Sigmoid colon (tissue), 7 donors: ENCODE measurements at places on chromosomes 12 and 14. TPM values are rescaled to one million over a fixed set of nuclear protein-coding genes. Genes with fewer than 3 reads are reported as not detected.
A peak's percentile ranks its signal among the peaks of the same experiment; 100 is the strongest.

- peaks cover 18% of the 10 kb centered on the region for H3K27me3 ChIP-seq
- H3K4me1 ChIP-seq = no peaks in the 10 kb centered on the region
- H3K27ac ChIP-seq = no peak within 1 kb of the TSS
- H3K36me3 ChIP-seq = no peaks in the 10 kb centered on the region
Observed at GRCh38 chr14:77498120-77498979, at the start of gene ISM2. TSS of gene ISM2 (minus strand) at chr14:77498816. CDS start at chr14:77498793, 23 bp downstream.

TAS2R7 gene
- not detected for polyA plus RNA-seq

- no peaks in the 10 kb centered on the region for H3K4me1 ChIP-seq
- no peak overlapping the region for H3K4me3 ChIP-seq
- DNase-seq = no peak
- no peaks in the 10 kb centered on the region for H3K27me3 ChIP-seq
- H3K27ac ChIP-seq = no peak overlapping the region
Observed at GRCh38 chr12:79082595-79082994, 218.0 kb downstream of the SYT1 start.

PTCSC3 gene
- polyA plus RNA-seq = not detected

GALNT6 gene
- polyA plus RNA-seq = 3.7 TPM

- no peak overlapping the region for H3K4me3 ChIP-seq
- no peak overlapping the region for H3K27ac ChIP-seq
- peaks cover 35% of the 10 kb centered on the region for H3K36me3 ChIP-seq
Observed at GRCh38 chr12:9108504-9109212, 7.1 kb downstream of the A2M start.

DNA sequence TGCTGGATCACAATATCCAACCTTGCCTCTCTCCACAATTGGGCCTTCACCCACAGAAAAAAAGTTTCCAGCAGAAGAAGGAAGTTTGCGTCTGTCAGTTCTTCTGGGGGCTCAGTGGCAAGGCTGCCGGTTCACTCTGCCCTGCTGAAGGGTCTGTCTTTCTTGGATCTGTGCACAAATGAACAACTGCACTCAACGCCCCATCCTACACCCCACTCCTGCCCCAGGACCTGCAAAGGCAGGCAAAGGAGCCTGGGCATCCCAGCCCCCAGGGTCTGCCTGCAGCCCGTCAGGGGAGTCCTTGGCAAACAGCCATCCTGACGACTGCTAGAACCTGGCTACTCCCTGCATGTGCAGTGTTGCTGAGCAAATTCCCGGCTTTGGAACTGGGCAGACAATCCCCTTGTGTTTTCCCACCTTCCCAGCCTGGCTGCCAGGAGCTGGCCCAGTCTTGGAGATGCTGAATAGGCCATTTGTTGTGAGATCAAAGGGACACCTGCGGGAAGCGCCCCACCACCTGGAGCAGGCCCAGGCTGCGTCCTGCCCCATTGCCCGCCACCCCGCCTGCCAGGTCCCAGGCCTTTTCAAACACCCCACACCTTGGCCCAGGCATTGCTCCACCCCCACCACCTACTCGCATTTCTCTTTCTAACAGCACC, 311.9 kb downstream of the BCL11B start:
- no peaks in the 10 kb centered on the region for H3K36me3 ChIP-seq
- H3K27ac ChIP-seq = no peak overlapping the region
- H3K4me3 ChIP-seq = no peak overlapping the region

GRCh38 chr12:5073853-5074252, 30.2 kb downstream of the KCNA5 start:
- no peak overlapping the region for H3K4me3 ChIP-seq
- H3K4me1 ChIP-seq = no peaks in the 10 kb centered on the region
- H3K36me3 ChIP-seq = no peaks in the 10 kb centered on the region
- no peaks in the 10 kb centered on the region for H3K27me3 ChIP-seq
- no peak overlapping the region for H3K27ac ChIP-seq

DNA sequence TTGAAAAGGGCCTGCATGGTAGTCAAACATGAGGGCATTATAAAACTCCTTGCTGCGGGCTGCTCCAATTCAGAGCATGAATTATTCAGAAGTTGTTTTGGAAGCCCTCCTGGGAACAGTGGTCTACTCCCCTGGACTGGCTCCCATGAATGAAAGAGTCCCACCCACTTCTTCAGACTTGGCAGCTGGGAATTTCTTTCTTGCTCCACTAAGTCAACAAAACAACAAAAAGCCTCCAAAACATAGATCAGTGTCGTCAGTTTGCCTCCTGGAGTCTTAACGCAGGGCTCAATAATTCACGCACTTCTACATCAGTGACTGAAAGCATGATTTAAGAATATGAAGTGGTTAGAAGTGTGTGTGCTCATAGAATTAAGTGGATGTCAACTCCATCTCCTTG, 37.9 kb downstream of the AKAP6 start:
- H3K27me3 ChIP-seq = no peaks in the 10 kb centered on the region
- no peaks in the 10 kb centered on the region for H3K4me1 ChIP-seq
- no peak for DNase-seq
- no peak overlapping the region for H3K4me3 ChIP-seq
- no peaks in the 10 kb centered on the region for H3K36me3 ChIP-seq
- peak overlapping the region; percentile 47 for H3K27ac ChIP-seq

LGR5 gene
- polyA plus RNA-seq = 3.4 TPM

DNA sequence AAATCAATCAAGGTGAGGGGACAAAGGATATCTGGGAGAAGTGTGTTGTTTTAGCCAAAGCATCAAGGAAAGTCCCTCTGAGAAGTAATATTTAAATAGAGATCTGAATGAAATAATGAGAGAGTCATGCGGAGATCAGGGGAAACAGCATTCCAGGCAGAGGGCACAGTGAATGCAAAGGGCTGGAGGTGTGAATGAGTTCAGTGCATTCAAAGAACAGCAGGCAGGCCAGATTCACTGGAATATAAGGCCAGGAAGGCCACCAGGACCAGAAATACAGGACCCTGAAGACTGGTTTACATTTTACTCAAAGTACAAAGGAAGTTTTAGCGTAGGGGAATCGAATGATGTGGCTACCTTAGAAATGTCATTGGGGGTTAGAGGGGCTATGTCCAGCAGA, 436.2 kb upstream of the TMEM132C start:
- no peaks in the 10 kb centered on the region for H3K27me3 ChIP-seq
- H3K36me3 ChIP-seq = no peaks in the 10 kb centered on the region
- H3K4me3 ChIP-seq = no peak overlapping the region
- no peak for DNase-seq
- no peak overlapping the region for H3K27ac ChIP-seq

TCL1B gene
- polyA plus RNA-seq = 1.1 TPM

- no peak overlapping the region for H3K4me3 ChIP-seq
- no peak for DNase-seq
- no peak overlapping the region for H3K27ac ChIP-seq
- H3K4me1 ChIP-seq = no peaks in the 10 kb centered on the region
- no peaks in the 10 kb centered on the region for H3K27me3 ChIP-seq
Observed at GRCh38 chr12:26062566-26062965, 62.3 kb downstream of the BHLHE41 start.

DNA sequence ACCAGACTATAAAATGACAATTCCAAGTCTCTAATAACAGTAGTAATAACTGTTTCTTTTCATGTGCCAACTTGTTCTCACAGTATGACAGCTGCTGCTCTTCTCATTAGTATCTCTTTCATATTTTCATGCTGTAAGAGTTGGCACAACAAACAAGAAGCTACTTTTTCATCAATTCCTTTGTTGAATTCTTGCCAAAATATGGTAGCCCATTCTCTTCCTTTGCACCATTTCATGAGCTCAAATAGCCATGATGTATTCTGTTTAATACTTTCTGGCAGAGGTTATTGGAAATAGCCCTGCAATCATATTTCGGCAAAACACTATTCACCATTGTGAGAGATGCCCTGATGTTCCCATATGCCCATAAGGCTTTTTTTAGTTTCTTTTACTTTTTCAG, 1100.7 kb downstream of the TRHDE start:
- no peaks in the 10 kb centered on the region for H3K4me1 ChIP-seq
- H3K4me3 ChIP-seq = no peak overlapping the region

DNA sequence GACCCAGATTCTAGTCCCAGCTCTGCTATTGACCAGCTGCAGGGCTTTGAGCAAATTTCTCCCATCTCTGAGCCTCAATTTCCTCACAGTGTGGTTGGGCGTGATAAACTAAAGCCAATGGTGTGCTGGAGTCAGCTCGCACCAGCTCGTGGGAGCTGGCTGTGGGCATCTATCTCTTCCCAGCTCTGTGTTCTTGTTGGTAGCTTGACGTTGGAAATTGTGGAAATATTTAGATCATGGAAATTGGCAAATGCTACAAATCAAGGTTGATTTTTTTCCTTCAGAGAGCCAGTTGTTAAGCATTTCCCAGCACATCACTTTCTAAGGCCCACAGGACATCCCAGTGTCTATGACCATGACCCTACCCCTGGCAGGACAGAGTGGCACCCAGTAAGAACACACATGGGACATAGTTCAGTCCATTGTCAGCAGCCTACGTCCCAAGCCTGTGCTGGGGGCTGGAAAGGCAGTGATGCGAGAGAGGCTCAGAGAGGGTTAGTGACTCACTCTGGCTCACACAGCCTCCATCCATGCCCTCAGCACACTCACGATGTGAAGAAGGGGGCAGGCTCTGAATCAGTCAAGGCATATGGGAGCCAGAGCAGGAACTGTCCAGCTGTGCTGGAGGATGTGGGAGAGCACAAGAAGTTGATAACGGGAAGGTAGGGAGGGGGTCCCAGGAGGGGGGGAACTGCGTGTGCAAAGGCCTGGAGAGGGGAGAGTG, 77.6 kb downstream of the LGMN start:
- DNase-seq = no peak
- no peaks in the 10 kb centered on the region for H3K27me3 ChIP-seq
- H3K27ac ChIP-seq = no peak overlapping the region
- no peak overlapping the region for H3K4me3 ChIP-seq
- peaks cover 6% of the 10 kb centered on the region for H3K4me1 ChIP-seq

GRCh38 chr12:109436188-109436560, 40.9 kb downstream of the KCTD10 start:
- no peaks in the 10 kb centered on the region for H3K27me3 ChIP-seq
- H3K4me1 ChIP-seq = peaks cover 10% of the 10 kb centered on the region
- no peak overlapping the region for H3K4me3 ChIP-seq

DNA sequence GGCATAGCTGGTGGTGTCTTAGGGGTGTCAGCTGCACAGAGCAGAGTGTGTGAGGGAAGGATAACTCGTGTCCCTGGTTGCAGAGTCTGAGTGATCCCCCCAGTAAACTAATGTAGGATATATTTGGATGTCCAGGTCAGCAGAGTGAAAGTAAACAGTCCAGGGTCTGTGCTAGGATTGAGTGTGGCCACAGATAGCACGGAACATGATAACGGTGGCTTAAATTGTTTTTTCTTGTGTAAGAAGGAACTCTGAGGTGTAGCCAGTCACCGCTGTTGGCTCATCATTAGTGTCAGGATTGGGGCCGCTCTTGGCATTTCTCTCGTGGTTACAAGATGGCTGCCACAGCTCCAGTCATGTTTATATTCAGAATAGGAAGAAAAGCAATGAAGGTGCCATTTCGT, 97.3 kb downstream of the DERA start:
- no peak overlapping the region for H3K27ac ChIP-seq
- no peak overlapping the region for H3K4me3 ChIP-seq
- H3K4me1 ChIP-seq = peaks cover 9% of the 10 kb centered on the region
- DNase-seq = no peak
- H3K36me3 ChIP-seq = no peaks in the 10 kb centered on the region

- H3K27ac ChIP-seq = no peak overlapping the region
- H3K36me3 ChIP-seq = no peaks in the 10 kb centered on the region
- no peaks in the 10 kb centered on the region for H3K27me3 ChIP-seq
- DNase-seq = no peak
- H3K4me3 ChIP-seq = no peak overlapping the region
Observed at GRCh38 chr12:118355843-118356242, 16.9 kb downstream of the TAOK3 start.

CLEC1B gene
- polyA plus RNA-seq = not detected

DNA sequence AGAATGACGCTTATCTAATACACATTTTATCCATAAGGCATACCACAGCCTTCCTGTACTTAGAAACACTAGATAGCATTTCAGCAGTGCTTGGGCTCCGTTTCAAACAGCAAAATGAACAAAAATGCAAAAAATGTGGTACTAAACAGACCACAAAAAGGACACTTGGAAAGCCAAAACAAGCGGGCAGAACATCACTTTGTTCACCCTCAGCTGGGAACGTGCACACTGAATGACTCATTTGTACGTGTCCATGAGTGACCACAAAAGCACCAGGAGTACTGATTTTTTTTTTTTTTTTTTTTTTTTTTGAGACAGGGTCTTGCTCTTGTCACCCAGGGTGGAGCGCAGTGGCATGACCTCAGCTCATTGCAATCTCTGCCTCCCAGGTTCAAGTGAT, 8.9 kb upstream of the FOXN3 start:
- DNase-seq = peak; percentile 61
- H3K27me3 ChIP-seq = no peaks in the 10 kb centered on the region
- no peak overlapping the region for H3K27ac ChIP-seq
- H3K36me3 ChIP-seq = no peaks in the 10 kb centered on the region

DNA sequence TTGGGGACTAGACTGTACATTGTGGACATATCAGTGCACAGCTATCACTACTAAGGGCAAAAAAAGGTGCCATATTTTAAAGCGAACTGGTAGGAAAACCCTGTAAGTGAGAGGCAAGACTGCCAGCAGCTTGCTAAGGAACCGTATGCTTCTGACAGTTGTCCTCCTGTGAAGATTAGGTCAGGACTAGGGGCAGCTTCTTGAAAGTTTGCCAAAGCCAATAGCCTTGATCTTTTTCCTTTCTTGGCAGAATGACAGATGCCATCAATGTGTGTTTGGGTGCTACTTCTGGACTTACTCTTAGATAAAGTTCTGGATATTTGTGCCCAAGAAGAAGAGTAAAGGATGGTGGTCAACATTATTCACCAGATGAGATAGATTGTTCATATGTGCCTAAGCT, 7.4 kb downstream of the DAAM1 start:
- DNase-seq = no peak
- H3K27me3 ChIP-seq = no peaks in the 10 kb centered on the region
- no peak overlapping the region for H3K4me3 ChIP-seq
- peaks cover 89% of the 10 kb centered on the region for H3K4me1 ChIP-seq
- peak overlapping the region; percentile 9 for H3K27ac ChIP-seq
- no peaks in the 10 kb centered on the region for H3K36me3 ChIP-seq

DNA sequence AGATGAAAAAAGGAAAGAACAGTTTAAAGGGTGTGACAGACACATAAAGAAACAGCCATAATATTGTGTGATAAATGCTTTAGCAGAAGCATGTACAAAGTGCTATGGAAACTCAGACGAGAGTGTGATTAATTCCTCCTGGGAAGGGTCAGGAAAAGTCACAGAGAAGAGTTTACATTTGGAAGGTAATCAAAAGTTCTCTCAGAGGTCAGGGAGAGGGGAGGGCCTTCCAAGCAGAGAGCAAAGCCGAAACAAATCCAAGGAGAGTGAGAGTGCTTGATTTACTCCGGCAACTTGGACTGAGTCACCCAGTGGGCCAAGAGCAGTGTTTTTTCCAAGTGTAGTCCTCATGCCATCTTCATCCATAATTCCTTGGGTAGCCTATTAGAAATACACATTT, 108.3 kb downstream of the IGF1 start:
- H3K27me3 ChIP-seq = no peaks in the 10 kb centered on the region
- no peak overlapping the region for H3K27ac ChIP-seq
- no peaks in the 10 kb centered on the region for H3K36me3 ChIP-seq
- no peak overlapping the region for H3K4me3 ChIP-seq
- H3K4me1 ChIP-seq = no peaks in the 10 kb centered on the region

GRCh38 chr12:98743362-98743953, 98.4 kb downstream of the APAF1 start:
- no peaks in the 10 kb centered on the region for H3K36me3 ChIP-seq
- H3K27me3 ChIP-seq = no peaks in the 10 kb centered on the region
- peaks cover 11% of the 10 kb centered on the region for H3K4me1 ChIP-seq
- H3K27ac ChIP-seq = no peak overlapping the region
- H3K4me3 ChIP-seq = no peak overlapping the region

- H3K27me3 ChIP-seq = no peaks in the 10 kb centered on the region
- DNase-seq = no peak
- H3K27ac ChIP-seq = peak overlapping the region; percentile 96
- H3K4me1 ChIP-seq = peaks cover 59% of the 10 kb centered on the region
- H3K4me3 ChIP-seq = no peak overlapping the region
- peaks cover 47% of the 10 kb centered on the region for H3K36me3 ChIP-seq
Observed at GRCh38 chr14:73717266-73717665, 3.1 kb upstream of the PNMA1 start.

MSI1 gene
- polyA plus RNA-seq = 0.60 TPM
